Iris pigment epithelial cell (primary cell): ENCODE measurements at places on chromosomes 1 and 21.

- DNase-seq: peak; percentile 24
These were observed 202.9 kb downstream of the FMN2 start for GRCh38 chr1:240294566-240294965.

DNA sequence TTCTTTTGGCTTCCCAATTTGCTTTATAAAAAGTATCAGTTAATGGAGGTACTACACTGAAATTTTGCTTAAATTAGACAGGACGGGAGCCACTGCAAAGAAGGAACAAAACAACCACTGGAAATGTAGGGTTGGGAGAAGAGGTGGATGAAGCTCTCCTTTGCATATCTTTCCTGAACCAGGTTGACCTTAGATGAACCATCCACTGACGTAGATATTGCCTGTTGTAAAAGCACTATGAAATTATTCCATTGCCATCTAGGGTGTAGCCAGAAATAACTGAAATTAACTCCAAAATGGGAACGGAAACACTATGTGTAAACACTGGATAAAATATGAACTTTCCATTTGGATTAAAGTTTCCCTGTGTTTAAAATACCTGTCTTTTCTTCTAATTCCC lies 1.2 kb upstream of the ABL2 start:
- DNase-seq: no peak

- no peak for DNase-seq
These were observed 226.1 kb downstream of the FGGY start for GRCh38 chr1:59522925-59523505.

DNA sequence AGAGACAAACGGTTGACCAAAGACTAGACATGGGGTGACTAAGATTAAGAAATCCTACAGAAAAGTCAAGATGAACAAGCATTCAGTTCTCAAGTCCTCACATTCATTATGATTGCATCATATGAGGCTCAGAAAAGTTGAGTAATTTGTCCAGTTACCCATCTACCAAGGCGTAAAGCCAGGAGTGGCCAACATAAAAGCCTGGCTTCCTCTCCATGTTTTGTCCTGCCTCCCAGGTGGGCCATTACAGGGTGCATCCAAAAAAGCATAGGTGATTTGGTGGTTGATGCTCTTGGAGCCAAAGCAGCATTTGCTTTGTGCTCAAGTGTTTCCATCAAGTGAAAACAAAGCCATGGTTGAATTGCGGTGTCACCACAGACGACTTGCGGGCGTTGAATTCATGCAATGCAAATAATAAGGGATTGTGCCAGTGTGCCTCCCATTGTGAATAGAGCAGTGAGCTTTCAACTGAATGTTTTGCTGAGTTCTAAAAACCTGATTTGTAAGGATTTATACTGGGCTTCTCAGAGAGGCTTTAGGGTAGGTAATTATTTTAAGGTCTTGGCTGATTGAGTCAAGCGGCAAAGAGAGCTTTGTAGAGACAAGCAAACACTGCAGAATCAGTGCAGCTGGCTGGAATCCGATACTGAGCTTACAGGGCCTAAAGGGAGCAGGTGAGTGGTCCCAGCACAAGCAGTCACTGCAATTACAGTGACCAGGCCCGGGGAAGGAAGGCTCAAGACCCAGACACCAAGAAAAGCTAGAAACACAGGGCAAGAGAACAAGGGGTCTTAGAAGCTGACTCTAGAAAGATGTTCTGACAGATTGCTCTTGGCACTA lies 54.1 kb downstream of the KCNJ15 start:
- DNase-seq: peak; percentile 92

- DNase-seq: peak; percentile 59
These were observed 25.2 kb downstream of the MAPKAPK2 start for GRCh38 chr1:206709772-206710459.
